ENCODE measurements at places on chromosomes 5 and 9.
A peak's percentile ranks its signal among the peaks of the same experiment; 100 is the strongest.

GRCh38 chr5:538271-538771, 14.1 kb upstream of the SLC9A3 start:
- DNase-seq = no peak

GRCh38 chr5:17012289-17012688, 76.2 kb upstream of the MYO10 start:
- no peak for DNase-seq

GRCh38 chr9:14140096-14140697, 173.7 kb downstream of the NFIB start:
- DNase-seq = no peak

DNA sequence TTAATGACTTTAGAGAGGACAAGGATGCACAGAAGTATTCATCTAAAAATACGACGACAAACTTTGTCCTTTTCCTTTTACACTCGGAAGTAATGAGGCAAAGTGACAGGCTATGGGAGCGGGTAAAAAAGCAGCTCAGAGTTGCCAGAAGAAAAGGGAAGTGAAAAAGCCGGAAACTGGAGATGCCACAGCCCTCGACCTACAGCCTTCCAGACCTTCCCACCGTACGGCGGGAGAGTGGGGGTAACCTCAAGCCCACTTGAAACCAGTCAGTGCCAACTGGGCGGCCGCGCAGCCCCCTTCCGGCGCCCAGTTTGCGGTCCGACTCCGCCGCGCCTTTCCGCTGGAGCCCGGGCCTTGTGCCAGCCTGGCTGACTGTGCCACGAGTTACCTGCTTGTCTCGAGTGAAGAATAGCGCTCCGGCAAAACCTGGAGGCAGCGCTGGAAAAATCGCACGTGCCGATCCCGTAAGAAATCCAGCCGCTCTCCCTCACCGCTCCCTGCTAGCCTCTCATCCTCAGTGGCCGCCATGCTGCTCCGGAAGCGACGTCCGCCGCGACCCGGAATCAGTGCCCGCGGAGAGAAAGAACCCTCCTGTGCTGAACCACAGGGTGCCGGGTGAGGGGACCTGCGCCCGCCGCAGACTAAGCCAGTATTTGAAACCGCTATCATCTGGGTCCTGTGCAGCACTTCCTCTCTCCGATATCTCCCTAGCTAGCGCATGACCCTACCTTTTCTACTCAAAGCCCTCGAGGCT, at the start of gene PGGT1B:
PGGT1B (minus strand) TSS at position 557 of the 757 bp plus-strand sequence; CDS start at position 531, 26 bp downstream.
- peak; percentile 83 for DNase-seq

- DNase-seq = no peak
Observed at GRCh38 chr5:133635051-133635450, 22.7 kb upstream of the FSTL4 start.

- DNase-seq = no peak
Observed at GRCh38 chr9:77883846-77884771, 147.5 kb downstream of the GNAQ start.

GRCh38 chr9:116250891-116251290, 97.3 kb downstream of the PAPPA start:
- DNase-seq = no peak

DNA sequence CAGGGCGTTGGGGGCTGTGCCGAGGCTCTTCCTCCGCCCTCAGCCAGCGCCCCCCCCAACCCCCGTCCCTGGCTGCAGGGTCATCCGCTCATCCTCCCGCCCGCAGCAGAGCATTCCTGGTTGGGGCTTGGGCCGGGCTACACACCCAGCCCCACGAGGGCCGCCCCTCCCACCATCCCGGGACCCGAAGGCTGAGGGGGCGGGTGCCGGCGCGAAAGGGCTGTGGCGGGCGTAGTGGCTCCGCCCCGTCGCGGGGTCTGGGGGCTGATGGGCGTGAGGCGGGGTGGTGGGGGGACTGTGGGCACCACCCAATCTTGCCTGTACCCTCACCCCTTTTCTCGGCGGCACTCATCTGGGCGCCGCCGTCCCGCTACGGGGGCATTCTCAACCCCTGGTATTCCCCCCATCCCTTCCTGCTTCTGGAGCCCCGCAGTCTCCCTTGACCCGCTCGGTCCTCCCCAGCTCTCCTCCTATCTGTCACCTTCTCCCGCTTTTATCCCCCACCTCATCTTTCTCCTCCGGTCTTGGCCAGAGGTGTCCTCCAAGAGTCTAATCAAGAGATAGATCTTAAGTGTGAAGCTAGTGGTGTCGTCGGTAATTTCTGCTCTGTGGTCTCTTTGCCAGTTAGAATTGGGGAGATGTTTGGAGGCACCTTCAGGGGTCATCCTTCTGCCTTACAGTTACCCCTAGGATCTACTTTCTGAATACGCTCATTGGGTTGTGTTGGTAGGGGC, 1.6 kb downstream of the FER start:
- no peak for DNase-seq

DNA sequence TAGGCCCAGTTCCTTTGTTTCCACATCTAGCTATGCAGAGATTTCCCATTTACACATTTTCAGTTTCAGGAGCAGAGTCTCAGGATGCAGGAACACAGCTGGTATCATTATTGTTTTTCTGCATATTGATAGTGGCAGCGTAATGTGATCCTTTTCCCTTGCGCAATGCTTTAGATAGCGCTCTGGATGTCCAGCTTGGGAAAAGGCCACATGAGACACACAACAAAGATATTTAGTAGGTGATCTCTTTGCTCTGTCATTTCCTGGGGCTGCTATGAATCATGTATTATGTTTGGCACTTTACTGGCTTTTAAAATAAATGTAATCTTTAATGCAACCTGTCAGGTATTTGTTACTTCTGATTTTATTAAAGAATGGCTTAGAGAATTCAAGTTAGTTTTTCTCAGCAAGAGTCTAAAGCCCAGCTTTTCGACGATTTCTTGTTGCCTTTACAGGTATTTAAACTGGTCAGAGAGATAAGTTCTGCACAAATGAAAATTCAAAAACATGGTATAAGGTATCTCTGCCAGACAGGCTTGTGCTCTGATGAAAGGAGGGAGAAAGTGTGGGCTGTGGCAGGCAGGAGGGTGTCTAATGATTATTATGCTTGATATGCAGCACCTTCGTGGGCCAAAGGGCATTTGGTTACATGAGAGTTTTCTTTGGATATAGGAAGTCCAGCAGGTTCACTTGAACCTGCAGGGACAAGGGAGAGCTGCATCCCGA, 42.2 kb downstream of the PTTG1 start:
- DNase-seq = no peak

DNA sequence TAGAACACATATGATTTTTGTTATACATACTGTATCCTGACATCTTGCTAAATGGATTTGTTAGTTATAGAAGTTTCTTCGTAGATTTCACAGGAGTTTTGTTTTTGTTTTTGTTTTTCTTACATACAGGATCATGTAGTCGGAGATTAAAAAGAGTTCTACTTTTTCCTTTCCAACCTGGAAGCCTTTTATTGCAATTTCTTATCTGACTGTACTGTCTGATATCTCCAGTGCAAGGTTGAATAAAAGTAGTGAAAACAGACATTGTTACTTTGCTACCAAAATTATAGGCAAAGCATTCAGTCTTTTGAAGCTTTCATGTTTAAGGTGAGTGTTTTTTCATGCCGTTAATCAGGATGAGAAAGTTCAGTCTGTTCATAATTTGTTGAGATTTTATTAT, 117.4 kb upstream of the PRSS3 start:
- no peak for DNase-seq

GRCh38 chr5:14185326-14186058, 42.4 kb downstream of the TRIO start:
- DNase-seq = no peak

DNA sequence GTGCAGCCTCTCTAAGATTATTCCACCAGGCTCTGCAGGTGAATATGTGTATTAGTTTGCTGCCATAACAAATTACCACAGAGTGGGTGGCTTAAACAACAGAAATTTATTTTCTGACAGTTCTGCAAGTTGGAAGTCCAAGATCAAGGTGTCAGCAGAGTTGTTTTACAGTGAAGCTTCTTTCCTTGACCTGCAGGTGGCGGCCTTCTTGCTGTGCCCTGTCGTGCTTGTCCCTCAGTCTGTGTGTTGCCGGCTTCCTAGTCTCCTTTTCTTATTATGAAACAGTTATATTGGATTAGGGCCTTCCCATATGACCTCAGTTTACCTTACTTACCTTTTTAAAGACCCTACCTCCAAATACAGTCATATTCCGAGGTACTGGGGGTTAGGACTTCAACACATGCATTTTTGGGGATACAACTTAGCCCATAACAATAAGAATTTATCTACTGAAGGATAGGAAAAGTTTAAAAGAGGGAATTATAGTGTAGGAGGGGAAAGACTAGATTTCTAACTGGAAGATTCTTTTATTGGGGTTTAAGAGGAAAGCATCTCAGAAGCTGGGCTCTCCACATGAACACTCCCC, 97.4 kb downstream of the OSTF1 start:
- DNase-seq = peak; percentile 68

- no peak for DNase-seq
Observed at GRCh38 chr9:99851500-99851822, 29.8 kb downstream of the NR4A3 start.

DNA sequence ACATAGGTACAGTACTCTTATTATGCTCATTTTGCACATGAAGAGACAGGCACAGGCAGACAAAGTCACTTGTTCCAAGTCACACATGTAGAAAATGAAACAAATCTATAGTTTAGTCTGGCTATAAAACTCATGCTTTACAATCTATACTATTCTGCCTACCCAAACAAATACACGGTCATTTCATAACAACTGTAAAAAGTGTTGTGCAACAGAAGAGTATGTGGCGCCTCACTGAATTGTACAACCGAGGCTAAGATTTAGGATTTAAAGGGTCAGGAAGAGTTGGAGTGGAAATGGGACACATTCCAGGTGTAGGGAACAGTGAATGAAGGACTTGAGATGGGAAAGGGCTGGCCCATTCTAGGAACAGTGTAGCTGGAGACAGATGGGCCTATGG, 82.9 kb upstream of the TRIO start:
- DNase-seq = no peak

- peak; percentile 48 for DNase-seq
Observed at GRCh38 chr5:81506900-81507588, 113.1 kb upstream of the ACOT12 start.

DNA sequence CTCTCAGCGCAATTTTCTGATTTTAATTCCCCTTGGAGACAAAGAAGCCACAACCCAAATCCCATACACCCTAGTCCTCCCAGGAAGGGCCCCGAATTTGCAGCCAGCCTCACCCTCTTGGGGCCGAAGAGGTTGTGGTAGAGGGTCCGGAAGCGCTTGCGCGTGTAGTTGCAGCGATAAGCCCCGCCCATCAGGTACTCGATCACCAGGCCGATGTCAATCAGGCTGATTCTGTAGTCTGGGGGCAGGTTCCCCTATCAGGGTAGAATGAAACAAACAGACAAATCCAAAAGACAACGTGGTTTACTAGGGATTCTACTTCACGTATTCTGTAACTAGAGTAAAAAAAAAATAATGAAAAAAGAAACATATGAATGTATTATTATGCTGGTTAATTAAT, 210.6 kb upstream of the KLF9 start:
- DNase-seq = no peak

DNA sequence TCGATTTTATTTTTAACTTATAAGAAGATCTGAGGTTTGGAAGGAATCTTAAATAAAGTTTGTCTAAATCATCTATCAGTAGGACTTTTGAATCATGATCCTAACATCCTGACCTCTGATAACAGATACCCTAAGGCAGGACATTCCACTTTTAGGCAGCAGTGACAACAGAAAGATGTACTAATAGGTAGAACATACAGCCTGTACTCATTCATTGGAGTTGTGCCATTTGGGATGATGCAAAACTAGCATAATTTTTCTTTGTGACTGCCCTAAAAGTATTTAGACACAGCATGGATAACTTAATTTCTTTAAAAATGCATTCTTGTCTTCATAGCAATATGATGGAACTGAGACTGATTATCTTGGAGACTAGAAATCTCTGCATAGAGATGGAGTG, 39.7 kb downstream of the CDC42SE2 start:
- DNase-seq = no peak

DNA sequence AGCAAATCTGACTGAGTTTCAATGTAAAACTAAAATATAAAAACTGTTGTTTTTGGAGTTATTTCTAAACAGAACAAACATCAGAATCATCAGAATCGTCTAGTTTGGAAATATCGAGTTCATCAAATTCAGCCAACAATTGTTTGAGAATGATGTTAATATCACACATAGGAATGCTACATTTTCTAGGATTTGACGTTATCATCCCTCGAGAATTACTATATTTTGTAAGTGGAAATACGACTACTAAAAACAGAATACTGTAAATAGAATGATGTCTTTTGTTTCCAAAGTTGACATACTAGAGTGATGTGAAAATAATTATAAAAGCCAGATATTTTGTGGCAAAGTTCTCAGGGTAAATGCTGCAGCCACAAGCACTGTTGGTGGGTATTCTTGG, 805.9 kb downstream of the TLE1 start:
- DNase-seq = no peak

- peak; percentile 50 for DNase-seq
Observed at GRCh38 chr5:133906303-133906702, 62.1 kb downstream of the C5orf15 start.

DNA sequence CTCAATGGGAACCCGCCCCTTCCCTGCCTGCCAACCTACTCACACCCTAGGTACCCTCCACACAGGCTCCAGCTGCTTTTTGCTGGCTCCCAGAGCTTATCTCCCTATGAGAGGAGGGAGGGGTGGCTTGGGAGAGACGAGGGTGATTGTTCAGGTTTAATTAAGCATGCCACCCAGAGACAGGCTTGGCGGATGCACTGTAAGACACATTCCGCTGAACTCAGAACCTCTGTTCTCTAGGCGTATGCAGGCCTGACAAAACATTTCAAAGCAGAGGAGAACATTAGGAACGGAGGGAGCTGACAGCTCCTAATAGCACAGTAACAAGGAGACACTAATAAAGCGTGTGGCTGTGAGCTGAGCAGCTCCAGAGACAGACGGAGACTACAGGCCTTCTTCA, 80.1 kb downstream of the TRIM32 start:
- DNase-seq = no peak

GRCh38 chr9:135775911-135776310, 73.9 kb downstream of the KCNT1 start:
- no peak for DNase-seq

DNA sequence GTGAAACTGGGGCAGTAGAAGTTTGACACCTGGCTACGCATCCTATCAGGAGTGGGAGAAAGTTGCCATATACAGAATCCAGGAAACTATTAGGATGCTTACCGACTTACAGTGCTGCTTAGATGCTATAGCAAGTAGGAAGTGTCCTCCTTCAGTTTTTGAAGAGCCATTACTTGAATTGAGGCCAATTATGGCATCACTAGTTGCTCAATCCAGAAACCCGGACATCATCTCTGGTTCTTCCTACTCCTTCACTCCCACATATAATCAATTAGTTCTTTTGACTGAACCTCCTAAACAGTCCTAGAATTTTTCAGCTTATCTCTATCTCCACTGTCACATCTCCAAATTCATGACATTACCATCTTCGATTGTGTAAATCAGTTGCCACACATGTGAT, 41.8 kb upstream of the UGCG start:
- no peak for DNase-seq

All from H9 (cell line).